Stimulated activated CD8-positive, alpha-beta memory T cell treated with anti-CD3 and anti-CD28 coated beads, Interleukin-7, amount 100 ng/mL, for 4 hours (primary cell): ENCODE measurements at places on chromosomes 3 and 15.

- no peak for DNase-seq
These were observed 149.6 kb downstream of the MAGI1 start for GRCh38 chr3:65888980-65889706.

DNA sequence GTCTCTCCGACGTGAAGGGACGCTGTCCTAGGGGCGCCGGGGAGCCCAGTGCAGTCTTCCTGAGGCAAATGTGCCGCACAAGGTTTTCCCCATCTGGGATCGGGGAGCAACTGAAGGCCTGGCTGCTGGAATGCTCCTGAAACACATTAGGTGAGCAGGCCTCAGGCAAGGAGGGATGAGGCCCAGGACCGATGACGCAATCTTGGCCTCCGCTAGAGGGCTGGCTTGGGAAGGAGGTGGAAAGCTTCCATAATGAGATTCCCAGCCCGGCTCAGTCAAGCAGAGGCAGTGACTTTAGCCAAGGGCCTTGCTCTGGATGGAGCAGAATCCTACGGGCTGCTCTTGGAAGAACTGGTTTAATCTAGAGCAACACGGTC is 50.8 kb downstream of the CPN2 start:
- no peak for DNase-seq

GRCh38 chr15:99917252-99917651 is 184.0 kb upstream of the LYSMD4 start:
- no peak for DNase-seq

GRCh38 chr3:10628891-10629670 is 123.7 kb upstream of the ATP2B2 start:
- DNase-seq: no peak

DNA sequence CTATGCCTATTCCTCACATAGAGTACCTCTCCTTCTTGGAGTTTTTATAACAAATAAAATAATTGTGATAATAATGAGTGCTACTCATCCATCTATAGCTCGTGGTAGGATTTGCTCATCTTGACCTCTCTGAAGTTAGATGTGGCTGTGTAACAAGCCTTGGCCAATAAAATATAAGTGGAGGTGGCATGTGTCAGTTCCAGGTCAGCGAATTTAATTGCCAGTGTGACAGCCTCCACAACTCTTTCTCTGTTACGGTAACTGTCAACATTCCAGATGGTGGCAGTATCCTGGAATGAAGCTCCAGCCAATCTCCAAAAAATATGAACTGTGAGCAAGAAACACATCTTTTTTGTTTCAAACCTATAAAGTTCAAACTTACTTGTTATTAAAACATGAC is 13.8 kb downstream of the CLRN1 start:
- no peak for DNase-seq

- DNase-seq: no peak
These were observed 93.0 kb downstream of the MEIS2 start for GRCh38 chr15:37007301-37007700.

- DNase-seq: no peak
These were observed 43.2 kb downstream of the KLHL25 start for GRCh38 chr15:85751291-85752123.

GRCh38 chr3:54192026-54192425 is 69.7 kb downstream of the CACNA2D3 start:
- DNase-seq: no peak

- no peak for DNase-seq
These were observed 110.9 kb downstream of the BDH1 start for GRCh38 chr3:197444793-197445379.

DNA sequence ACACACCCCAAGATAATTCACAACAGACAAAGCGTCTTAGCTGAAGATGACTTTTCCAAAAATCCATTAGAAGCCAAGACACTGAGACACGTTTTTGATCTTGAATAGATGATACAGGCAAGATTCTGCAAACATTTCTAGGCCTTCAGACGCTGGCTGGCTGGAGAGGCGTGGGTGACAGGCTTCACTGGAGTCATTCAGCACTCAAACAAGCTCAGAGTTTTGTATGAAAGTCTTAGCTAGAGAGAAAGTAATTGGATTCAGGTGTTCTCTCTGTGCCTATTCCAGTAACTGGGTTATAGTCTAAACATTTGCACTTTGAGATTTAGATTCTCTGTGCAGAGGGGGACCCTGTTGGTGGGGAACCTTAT is 147.7 kb upstream of the BHLHE40 start:
- DNase-seq: no peak

GRCh38 chr3:30915782-30916181 is 21.3 kb upstream of the GADL1 start:
- no peak for DNase-seq

DNA sequence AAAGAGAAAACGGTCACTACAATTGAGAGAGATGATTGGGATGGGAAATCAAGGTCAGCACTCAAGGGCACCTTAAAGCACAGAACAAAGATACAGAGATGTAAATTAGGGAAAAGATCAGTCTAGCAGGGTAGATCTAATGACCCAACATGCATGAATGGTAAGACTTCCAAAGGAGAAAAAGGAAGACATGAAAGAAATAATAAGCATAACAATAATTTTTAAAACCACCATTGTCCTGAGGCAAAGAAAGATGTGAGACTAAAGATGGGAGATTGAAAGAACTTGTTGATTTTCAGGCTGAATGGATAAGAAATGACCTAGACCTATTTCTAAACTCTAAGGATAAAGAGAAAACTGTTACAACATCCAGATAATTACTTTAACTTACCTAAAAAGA is 34.8 kb upstream of the AMOTL2 start:
- DNase-seq: no peak

DNA sequence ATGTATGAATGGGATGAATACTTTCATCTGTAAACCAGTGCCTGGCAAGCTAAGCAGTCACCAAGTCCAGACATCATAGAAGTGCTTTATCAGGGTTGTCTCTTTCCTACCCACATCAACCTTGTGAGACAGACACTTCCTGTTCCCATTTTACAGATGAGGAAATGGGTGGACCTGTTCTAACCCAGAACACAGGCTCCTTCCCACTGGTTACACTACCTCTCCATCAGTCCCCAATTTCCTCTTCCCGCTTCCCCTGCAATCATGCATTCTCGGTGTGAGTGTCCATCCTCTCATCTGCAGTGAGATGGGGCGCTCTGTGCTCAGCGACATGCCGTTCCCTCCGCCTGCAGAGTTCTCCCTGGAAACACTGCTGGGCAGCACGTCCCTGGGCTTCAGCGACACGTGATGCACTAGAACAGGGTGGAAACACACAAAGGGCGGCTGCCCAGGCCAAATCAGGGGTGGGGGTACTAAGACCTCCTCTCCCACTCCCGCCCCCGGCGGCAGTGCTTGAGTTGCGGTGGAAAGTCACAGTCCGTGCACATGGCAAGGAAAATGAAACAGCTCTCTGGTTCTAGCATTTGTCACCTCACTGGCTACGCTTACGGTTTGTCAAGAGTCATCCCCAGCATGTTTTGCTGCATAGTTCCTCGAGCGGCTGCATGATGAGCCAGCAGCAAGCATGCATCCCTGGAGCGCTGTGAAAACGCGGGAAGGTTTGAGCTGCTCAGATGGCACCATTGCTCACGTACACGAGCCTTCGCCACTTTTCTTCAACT is 201.1 kb downstream of the ADAMTS17 start:
- DNase-seq: no peak

GRCh38 chr3:53131096-53131495 is 861 bp upstream of the RFT1 start:
- no peak for DNase-seq

DNA sequence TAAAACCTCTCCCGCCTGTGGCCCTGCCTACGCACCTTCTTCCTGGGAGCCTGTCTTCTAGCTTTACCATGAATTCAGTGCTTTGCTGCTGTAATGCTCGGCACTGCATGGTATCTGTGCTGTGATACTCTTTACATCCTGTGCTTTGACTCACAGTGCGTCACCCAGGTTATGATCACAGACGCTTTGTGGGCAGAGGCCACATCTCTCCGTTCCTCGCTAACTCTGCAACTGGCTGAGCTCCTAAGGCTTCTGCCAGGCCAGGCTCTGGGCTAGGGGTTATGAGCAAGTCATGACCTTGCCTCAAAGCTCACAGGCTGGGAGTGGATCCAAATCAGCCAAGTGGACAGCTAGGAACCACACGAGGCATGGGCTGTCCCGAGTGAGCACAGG is 23.2 kb downstream of the SPTBN5 start:
- DNase-seq: peak; percentile 53

DNA sequence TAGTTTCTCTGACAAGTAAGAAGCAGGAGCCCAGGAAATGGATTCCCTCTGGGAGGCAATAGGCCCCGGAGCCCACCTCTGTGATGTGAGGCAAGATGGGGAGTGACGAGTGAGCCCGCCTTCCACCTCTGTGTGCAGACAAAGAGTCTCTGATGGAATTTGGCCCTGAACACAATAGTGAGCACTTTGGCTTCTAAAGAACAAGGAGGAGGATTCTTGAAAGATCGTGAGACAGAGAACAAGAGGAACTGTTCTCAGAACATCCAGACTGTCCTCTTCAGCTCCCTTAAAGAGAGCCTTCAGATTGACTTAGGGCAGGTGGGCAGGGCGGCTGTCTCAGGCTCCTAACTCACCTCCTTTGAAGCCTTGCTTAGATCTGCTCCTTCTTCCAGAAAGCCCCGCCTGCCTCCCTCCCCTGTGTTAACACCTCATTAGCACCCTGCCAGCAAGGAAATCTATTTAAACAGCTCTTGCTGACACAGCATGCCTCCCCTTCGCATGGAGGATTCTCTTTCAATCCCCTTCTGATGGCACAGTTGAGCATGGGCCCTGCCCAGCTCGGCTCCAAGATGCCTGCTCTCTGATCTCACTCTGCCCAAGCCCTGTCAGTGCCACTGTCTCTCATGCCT is 430.3 kb downstream of the NTRK3 start:
- no peak for DNase-seq

GRCh38 chr3:159378396-159379194 is 576.7 kb downstream of the MFSD1 start:
- no peak for DNase-seq

DNA sequence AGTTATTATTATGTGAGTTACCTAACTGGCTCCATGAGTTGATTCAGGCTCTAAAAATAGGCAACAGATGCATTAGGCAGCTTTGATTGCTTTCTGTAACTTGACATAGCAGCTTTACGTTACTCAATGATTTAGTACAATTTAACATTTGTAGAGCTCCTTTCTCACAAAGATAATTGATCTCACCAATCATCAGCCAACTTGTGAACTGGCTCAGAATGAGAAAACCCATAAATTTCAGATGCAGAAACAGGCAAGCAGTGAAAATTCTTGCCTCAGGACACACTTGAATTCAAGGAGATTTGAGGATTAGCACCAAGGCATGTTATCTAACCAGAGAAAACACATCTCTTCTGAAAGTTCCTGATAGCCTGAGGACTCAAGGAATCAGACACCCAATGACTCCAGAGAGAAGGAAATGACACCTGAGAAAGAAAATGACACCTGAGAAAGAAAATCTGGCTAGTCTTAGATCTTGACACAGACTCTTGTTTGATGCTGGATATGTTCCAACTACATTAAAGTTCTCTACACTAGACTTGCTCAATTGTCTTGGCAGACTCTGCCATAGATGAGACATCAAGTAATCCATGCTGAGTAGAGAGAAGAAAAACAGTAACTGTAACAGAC is 315.1 kb upstream of the CBLB start:
- no peak for DNase-seq

DNA sequence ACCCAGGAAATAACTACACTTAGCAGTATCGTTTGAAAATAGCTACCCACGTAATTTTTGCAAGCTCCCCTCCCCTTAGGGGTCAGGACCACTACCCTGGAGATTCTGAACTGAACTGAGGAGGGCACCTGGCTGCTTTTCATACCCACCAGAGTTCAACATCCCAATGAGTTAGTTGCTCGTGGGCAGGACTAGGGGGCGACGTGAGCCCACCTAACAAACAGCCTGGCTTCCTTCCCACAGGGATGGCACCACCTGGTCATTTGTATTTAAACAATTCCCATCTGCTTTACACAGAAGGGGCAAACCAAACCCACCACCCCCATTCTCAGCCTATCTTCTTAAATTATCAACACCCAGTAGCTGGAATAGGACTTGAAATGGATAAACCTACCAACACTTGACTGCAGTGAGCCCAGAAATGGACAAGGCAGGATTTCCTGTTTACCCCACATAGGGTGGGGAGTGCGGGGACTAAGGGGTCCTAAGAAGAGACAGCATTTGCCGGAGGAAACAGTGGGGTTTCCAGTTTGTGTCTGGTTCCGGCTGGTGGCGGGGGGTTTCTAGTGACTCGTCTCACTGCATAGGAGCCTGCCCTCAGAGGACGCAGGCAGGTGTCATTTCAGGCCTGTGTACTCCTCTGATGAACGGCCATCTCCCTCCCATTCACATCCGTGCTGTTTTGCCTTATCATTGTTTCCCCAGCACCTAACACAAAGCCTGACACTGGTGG is 11.6 kb upstream of the VGLL4 start:
- DNase-seq: no peak

- no peak for DNase-seq
These were observed 557.3 kb downstream of the FGF12 start for GRCh38 chr3:192170031-192170430.

- no peak for DNase-seq
These were observed 6.2 kb downstream of the SUCLG2 start for GRCh38 chr3:67648229-67648628.

GRCh38 chr15:86001200-86001599 is 78.5 kb upstream of the AGBL1 start:
- no peak for DNase-seq

GRCh38 chr3:162073422-162073975 is 576.9 kb downstream of the OTOL1 start:
- no peak for DNase-seq

- DNase-seq: no peak
These were observed 22.4 kb downstream of the RCN2 start for GRCh38 chr15:76953913-76954312.

- no peak for DNase-seq
These were observed 21.9 kb upstream of the POLR2M start for GRCh38 chr15:57684491-57685151.

GRCh38 chr3:48974076-48974864 is 15.8 kb upstream of the P4HTM start:
- no peak for DNase-seq

DNA sequence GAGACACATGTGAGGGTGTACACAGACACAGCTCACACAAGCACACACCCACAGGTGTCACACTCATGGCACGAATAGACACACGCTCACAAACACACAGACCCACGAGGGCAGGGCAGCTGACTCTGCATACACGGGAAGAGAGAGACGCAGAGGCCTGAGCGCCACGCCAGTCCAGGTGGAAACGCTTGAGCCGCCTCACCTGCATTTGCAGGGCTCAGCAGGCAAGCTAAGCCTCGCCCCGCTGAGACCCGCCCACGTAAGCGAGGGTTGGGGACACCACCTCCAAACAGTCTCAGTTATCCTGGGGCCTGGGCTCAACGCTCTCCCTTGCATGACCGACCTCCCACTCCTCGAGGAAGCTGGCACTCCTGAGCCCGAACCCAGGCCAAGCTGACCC is 73.2 kb downstream of the TLE3 start:
- DNase-seq: no peak

GRCh38 chr3:50269977-50270413 is 1.0 kb downstream of the SEMA3B start:
- no peak for DNase-seq
